D341Med (cell line): ENCODE measurements at places on chromosomes 12 and 14.
A peak's percentile ranks its signal among the peaks of the same experiment; 100 is the strongest.

DNA sequence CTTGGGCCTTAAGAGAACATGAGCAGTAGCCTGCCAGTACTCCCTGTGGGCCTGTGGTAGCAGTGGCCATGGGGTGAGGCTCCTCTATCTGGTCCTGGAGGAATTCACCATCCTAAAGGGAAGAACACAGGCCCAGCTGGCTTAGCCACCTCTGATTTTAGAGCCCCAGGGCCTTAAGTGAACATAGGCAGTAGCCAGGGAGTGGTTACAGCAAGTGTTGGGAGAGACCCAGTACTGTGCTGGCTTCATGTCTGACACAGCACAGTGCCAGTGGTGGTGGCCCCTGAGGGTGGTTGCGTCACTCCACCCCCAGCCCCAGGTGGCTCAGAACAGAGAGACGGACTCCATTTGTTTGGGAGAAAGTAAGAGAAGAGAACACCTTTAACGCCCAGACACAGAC, 105.1 kb downstream of the TXNDC16 start:
- no peak for DNase-seq

DNA sequence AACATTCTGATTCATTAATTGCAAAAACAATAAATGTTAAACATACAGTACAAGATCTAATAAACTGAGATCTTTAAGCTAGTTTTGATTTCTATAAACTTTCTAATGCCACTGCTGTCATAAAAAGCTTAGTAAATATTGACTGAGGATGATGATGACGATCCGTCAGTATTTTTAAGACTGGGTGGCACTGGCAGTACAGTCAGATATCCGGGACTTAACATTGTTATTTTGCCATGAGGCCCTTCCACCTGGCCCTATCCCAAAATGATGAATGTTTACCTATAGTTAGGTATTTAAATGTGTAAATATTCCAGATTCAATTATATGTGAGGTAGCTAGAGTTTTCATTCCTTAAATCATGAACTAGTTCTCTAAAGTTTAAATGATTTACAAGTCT, 158.5 kb downstream of the FOXA1 start:
- DNase-seq, result no peak

- no peak for DNase-seq
Measured at GRCh38 chr12:121809712-121810116, 5.9 kb downstream of the SETD1B start.

GRCh38 chr14:53215101-53215500, 62.0 kb upstream of the DDHD1 start:
- DNase-seq, result no peak

GRCh38 chr12:2624543-2625288, 170.1 kb upstream of the FKBP4 start:
- DNase-seq, result no peak

DNA sequence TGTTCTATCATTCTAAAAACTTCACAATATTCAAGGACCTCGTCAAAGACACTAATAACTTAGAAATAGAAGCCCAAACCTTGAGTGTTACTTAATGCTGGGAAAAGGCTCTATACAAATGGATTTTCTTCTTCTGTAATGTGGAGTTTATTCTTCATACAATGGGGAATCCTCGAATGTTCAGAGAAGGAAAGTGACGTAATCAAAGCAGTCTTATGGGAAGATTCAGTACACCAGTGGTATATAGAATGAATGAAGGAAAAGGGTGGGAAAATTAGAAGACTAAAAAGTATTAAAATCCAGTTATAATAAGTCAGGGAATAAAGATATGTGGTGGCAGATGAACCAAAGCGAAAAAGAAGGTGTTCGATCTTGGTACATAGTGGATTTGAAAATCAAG, 106.5 kb downstream of the PLCZ1 start:
- no peak for DNase-seq

- DNase-seq, result no peak
Measured at GRCh38 chr12:15052691-15053090, 79.8 kb downstream of the PDE6H start.

- peak; percentile 82 for DNase-seq
Measured at GRCh38 chr12:49776413-49776812, 35.1 kb downstream of the TMBIM6 start.

DNA sequence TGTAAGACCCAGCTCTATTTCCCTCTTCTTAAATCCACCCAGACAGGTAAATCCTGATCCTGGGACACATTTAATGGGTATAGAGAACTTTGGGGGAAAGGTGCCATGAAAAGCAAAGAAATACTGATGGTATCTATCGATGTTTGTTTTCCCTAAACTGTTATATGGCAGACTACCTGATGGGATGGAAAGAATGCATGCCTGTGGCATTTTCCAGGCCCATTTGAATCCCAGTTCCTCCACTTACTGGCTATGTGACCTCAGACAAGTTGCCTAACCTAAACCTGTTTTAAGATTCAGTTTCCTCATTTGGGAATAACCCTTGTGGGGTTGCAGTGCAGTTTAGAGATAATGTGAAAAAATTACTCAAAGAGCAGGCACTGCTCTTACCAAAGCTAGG, 404.5 kb downstream of the FUT8 start:
- DNase-seq, result no peak

GRCh38 chr14:85079842-85080730, 449.9 kb upstream of the FLRT2 start:
- DNase-seq, result no peak

DNA sequence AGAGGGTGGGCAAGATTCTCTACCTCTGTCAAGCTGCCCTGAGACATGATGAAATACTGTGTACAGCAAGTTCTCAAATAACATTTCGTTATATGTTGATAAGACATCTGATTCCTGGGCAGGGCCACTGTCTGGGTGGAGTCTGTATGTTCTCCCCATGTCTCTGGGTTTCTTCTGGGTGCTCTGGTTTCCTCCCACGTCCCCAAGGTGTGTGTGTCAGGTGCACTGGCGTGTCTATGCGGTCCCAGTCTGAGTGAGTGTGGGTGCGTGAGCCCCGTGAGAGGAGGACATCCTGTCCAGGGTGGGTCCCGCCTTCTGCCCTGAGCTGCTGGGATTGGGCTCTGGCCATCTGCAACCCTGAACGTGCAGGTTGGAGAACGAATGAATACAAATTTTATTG, 29.6 kb downstream of the KCTD10 start:
- no peak for DNase-seq

GRCh38 chr14:103188810-103189480, 65.7 kb downstream of the TNFAIP2 start:
- DNase-seq, result no peak

- no peak for DNase-seq
Measured at GRCh38 chr14:68684466-68685418, 108.1 kb downstream of the ZFP36L1 start.

DNA sequence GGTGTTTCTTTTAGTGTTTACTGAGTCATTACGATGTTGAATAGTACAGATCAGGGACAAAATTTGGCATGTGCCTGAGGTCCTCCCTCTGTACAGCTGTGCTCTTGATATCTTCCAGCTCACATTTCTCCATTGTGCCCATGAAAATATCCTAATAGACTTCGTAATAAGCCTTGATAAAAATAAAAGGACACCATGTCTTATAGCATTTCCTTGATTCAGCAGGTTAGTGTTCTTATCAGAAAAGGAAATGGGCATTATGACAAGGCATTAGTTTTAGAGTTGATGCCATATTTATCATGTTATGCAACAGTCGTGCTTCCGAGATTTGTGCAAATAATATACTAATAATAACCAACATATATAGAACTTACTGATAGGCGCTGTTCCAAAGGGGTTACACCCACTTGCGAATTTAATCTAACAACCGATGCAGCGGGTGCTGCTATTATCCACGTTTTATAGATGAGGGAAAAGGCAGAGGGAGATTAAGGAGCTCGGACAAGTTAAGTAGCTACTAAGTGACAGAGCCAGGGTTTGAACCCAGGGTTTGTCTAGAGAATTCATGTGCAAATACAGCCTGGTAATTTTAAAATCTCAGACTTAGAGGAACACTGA, 15.1 kb upstream of the WNK1 start:
- DNase-seq, result no peak

DNA sequence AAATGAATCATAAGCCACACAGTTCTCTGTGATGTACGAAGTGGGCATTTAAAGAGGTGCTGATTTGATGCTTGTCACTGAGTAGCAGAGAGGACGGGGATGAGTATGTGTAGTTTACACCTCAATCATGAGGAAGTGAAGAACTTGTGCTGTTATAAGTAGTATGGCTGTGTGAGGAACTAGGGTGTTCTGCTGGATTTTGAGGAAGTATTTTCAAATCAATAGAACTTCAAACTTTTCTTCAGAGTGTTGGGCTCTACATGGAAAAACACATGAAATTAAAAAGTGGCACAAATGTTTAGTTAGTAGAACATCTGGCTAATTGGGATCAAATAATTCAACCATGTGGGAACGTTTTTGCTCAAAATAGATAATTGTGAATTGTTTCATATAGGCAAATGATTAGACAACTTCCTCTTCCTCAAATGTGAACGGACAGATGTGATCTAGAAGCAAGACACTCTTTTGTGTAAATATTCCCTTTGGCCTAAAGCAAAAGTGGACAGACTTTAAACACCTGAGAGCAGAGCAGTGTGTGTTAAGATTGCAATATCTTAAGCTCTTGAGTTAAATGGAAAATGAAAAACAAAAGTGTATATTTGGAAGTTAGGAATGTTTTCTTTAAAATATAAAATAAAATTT, 168.5 kb downstream of the NAV3 start:
- DNase-seq, result no peak

DNA sequence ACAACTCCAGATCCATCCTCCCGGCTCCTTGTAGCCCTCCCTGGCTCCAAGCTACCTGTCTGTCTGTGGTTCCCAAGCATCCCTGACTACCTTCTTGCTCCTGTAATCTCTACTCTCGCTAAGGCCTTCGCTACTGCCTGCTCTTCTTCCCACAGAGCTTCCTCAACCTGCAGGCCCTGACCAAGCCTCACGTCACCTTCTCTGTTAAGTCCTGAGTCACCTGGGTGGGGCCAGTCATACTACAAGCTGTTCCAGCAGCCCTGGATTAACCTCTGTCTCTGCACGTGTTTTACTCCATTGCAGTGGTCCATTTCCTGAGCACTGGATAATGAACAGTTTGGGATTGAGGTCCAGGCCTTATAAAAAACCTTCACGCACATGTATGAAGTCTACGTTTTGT, 770.7 kb downstream of the BCL11B start:
- DNase-seq, result no peak

DNA sequence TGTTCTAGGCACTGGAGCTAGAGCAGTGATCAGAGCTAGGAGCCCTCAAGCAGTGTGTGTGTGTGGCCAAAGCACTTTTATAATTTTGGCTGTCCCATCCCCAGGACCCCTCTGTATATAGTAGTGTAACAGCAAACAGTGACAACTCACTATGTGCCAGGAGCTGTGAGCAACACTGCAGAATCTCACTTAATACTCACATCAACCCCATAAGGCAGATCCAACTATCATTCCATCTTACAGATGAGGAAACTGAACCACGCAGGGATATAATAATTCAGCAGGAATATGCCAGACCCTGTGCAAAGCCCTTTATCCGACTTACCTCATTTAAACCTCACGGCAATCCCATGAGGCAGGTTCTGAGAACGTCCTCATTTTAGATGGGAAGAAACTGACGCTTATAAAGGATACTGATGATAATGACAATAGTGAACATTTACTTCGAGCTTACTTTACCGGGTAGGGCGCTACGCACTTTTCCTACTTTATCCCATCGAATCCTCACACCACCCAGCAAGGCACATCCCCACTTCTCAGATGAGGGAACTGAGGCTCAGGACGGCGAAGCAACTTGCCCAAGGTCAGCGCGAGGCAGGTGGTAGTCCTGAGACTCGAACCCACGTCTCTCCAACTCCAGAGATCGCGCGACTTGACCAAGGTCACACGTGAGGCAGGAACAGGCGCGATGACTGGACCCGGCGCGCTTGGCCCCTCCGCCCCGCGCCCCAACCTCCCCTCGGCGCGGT, 687 bp downstream of the RAB35 start:
- no peak for DNase-seq

- no peak for DNase-seq
Measured at GRCh38 chr14:37413504-37414003, 181.5 kb downstream of the FOXA1 start.

GRCh38 chr14:51304438-51304837, 64.4 kb downstream of the TMX1 start:
- DNase-seq, result no peak

GRCh38 chr14:69928111-69928523, 48.9 kb downstream of the SMOC1 start:
- no peak for DNase-seq

- DNase-seq, result no peak
Measured at GRCh38 chr14:61326146-61326545, 4.8 kb downstream of the PRKCH start.

DNA sequence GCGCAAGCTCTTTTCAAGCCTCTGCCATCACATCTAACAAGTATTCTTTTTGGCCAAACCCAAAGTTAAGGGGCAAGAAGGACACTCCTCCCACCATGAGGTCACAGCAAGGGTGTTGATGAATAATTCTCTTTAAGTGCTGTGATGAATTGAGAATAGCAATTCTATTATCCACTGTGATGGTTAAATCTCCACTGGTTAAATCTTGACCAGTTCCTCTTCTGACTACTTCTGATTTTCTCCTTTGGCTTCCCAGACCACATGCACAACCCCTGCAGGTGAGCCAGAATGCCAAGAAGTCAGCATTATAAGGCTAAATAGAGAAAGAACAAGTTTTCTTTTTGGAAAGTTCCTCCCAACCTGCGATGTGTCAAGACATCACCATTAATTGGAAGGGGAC, 90.6 kb upstream of the BCL2L14 start:
- no peak for DNase-seq

GRCh38 chr12:116027551-116027821, 250.0 kb downstream of the MED13L start:
- no peak for DNase-seq
